Hematopoietic multipotent progenitor cell treated with erythropoietin and hydrocortisone succinate and interleukin-3 and kit ligand, for 8 days (in vitro differentiated cells): ENCODE measurements at places on chromosomes 2 and 18.

DNA sequence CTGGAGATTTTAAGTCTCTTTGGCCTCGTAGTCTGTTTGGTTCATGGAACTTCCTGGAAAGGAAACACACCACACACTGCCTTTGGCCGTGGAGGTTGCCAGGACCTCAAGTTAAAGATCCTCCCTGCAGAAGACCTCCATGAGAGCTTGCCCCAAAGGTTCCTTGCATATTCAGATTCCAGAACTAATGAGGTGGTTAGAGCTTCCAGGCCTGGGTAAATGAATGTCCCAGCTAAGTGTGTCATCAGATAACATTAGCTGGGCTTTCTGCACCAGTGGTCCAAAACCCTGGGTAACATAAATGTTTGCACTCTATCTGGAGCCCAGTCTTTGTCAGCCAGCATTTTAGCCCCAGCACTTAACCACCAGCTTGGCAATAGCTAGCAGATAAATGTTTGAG lies 122.1 kb upstream of the EML6 start:
- peak; percentile 16 for DNase-seq

GRCh38 chr2:17482651-17483050 lies 35.6 kb downstream of the RAD51AP2 start:
- DNase-seq = no peak

DNA sequence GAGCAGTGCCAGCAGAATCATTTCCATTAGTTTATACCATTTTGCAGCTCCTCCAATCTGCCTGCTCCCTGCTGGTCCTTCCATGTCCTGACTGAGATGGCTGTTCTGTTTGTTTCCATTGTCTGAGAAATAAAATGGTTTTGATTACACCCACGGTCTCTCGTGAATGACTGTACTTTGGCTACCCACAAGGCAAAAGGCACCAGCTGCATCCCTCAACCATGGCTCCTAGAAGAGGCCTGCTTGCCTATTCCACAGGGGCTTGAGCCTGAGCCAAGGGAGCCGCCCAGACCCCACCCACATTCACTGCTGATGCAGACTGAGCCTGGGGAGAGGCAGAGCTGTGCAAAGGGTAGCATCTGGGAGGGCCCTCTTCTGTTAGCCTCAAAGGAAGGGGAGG lies 31.2 kb downstream of the MARCHF4 start:
- DNase-seq = peak; percentile 18

DNA sequence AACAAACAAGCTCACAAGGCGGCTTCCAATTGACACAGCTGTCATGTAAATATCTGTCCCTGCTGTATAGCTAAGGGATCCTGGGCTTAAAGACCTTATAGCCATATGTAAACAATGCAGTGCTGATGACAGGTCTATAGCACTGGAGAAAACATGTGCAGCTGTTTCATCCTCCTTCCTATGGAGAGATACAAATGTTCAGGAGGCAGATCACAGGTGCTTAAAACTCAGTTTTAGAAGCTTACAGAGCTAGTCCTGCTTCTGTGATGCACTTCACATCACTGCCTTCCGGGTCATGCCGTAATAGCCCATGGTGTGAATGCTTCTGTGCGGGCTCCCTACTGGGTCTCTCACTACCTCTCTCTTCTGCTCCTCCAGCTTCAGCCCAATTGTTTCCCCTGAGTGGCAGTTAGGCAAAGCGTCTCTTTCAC lies 262.4 kb upstream of the CHST9 start:
- DNase-seq = no peak

GRCh38 chr18:9091066-9091476 lies 11.4 kb upstream of the NDUFV2 start:
- no peak for DNase-seq

GRCh38 chr2:27815860-27816438 lies 44.4 kb downstream of the MRPL33 start:
- DNase-seq = no peak

DNA sequence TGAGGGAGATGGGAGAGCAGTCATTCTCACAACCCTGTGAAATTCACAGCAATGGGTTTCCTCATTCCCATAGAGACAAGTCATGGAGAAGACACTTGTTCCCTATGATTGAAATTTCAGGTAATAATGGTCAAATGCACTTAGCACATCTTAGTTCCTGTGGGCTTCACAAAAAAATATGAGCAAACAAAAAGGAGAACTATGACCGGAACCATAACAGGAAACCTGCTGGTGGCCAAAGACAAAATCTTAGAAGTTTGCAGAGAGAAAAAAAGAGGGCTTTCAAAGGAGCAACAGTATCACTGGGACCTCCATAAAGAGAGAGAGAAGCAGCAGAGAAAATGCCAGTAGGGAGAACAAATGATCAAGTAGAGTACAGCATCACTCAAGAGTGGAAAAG lies 138.9 kb upstream of the APCDD1 start:
- DNase-seq = no peak

DNA sequence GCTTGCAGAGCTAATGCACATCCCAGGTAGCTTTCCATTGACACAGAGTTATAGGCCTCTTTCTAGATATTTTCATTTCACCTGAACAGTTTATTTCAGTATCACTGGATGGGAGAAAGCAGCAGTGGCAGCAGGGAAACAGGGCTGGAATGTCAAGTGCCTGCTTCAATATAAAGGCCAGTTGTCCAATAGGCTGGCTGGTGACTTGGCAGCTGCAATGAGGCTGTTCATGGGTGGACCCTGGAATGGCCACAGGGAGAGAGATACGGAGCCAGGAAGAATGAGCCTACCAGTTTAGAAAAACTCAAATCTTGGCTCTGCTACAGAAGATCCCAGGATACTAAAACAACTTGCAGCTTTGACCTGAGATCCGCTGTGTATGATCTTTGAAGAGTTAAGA lies 185.0 kb downstream of the BCL11A start:
- no peak for DNase-seq

DNA sequence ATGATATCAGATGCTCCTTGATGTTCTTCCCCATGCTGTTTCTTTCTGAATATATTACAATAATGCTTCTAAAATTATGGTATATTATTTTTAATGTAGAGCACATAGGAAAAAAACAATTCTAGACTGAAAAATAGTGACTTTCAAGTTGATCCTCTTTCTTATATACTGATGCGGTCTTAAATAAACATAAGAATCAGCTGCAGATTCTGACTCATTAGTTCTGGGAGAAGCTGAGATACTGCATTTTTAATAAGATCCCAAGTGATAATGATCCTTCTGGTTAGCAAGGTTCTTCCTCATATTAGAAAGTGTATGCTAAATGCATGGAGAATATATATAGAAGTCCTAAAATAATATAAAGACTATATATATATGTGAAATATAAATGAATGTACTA lies 124.9 kb downstream of the XIRP2 start:
- no peak for DNase-seq

DNA sequence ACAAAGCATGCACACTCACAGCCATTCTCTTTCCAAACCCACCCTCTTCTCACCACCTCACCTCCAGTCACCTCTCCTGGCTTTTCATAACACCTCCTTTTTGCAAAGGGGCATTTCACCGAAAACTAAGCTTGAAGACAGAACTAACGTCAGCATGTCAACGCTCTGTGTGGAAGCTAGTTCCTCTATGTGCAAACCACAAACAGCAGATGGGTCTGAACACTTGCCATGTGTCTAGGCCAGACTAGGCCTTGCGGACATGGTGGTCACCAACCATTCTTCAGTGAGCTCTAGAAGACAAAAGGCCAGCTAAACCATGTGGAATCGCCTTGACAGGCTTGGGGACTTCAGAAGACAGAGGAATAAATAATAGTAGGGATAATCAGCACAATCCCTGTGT lies 148.5 kb downstream of the TXNL1 start:
- peak; percentile 8 for DNase-seq

DNA sequence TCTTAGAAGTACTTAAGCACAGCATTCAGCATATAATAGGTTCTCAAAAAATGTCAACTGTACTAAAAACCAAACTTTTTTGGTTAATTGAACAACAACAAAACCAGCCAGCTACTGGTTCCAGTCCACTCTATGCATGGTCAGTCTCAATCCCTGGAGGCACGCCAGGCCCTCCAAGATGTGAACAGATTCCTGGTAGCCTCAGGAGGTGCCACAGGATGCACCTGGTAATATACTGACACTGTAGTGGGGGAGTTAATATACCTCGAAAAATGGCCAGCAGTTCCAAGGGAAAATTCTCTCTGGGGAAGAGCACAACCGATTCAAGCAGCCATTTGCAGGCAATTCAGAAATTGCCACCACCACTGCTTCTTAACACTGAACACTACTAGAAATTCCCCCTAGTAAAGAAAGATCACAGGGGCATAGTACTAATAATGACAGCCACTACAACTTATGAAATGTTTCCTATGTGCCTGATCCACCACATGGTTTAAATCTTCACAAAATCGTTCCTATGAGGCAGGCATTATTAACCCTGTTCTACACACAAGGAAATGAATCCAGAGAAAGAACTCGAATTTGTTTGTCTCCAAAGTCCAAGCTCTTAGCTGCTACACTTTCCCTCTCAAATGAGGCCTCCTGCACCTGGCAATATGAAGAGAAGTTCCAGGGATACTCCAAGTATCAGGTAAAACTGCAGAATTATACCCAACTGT lies 3.4 kb downstream of the MGAT4A start:
- no peak for DNase-seq

DNA sequence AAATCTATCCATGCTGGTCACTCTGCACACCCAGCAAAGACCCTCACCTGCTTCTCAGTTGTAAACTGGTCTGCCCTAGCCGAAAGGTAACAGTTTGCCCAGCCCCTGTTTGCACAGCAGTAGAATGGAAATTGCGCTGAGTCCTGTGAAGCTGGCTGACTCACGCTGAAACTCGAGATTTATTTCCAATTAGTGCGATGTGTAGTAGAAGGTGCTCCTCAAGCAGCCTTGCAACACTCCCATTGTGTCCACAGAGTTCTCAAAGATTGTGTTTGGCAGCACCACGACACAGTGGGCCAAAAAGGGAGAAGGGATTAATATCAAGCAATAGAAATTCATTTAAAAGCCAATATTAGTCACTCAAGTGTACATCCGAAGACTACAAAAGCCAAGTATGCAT lies 21.7 kb upstream of the APCDD1 start:
- DNase-seq = no peak

GRCh38 chr2:226414335-226414734 lies 385.3 kb downstream of the IRS1 start:
- no peak for DNase-seq

- DNase-seq = no peak
Observed at GRCh38 chr2:159106109-159106508, 137.7 kb downstream of the TANC1 start.

GRCh38 chr2:83464444-83464843 lies 994.6 kb downstream of the SUCLG1 start:
- DNase-seq = no peak

GRCh38 chr2:201378496-201379397 lies 21.6 kb upstream of the FLACC1 start:
- no peak for DNase-seq

- no peak for DNase-seq
Observed at GRCh38 chr2:240397924-240398645, 37.4 kb upstream of the GPC1 start.

- DNase-seq = no peak
Observed at GRCh38 chr2:208189069-208189809, 591 bp downstream of the C2orf80 start.

GRCh38 chr2:53515435-53516332 lies 251.9 kb upstream of the CHAC2 start:
- no peak for DNase-seq

DNA sequence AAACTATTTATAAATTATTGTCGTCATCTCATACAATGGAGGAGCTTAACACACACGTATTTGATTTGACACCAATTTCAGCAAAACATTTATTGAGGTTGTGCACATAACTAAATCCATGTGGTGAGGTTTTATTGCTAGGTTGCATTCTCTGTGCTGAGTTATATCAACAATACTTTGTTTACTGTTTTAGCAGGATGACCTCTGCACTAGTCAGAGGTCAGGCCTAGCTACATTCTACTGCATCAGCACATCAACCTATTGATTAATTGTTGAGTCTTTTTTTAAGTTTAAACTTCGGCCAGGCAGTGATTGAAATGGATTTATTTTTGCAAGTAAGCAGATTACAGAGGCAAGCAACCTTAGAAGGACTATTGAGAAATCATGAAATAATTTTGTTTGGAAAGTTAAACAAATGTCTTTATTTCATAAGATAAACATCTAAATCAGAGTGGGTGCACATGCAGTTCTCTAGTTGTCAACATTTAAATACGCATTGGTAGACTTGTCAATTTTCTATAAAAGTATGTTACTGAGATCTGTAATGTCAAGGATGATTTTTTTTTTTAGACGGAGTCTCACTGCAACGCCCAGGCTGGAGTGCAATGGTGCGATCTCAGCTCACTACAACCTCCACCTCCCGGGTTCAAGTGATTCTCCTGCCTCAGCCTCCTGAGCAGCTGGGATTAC lies 75.2 kb upstream of the CD28 start:
- DNase-seq = no peak

DNA sequence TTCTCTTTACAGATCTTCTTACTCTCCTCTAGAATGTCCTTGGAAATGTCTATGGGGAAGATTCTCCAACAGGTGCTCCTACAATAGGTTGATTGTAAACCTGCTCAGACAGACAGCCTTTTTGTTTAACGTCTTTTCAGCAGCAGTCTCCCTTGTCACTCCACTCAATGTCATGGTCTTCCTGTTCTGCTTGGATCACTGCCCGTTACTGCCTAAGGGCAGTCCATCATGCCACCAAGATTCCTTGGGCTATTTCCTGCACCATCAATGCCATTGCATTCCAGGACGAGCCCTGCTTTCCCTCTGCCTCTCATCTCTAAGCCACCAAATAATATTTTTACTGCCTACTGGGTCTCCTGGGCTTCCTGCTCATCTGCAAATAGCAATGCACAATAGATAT lies 97.4 kb upstream of the GALNT5 start:
- DNase-seq = no peak

DNA sequence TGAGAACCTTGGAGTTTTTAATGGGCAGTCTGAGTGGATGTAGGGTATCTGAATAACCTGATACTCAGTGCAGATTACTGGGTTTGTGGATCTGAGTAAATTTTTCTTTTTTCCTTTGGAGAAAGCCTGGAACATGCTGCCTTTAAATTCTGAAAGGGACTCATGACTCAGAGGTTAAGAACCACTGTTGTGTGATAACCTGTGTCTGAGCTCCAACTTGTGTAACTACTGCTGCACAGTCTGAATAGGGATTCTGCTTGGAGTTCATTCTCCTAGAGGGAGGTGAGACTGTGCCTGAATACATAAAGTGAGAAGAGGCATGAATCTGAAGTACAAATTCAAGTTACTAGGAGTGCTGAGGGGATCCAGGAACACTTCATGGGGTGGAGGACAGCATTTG lies 36.2 kb downstream of the KDM3A start:
- no peak for DNase-seq

DNA sequence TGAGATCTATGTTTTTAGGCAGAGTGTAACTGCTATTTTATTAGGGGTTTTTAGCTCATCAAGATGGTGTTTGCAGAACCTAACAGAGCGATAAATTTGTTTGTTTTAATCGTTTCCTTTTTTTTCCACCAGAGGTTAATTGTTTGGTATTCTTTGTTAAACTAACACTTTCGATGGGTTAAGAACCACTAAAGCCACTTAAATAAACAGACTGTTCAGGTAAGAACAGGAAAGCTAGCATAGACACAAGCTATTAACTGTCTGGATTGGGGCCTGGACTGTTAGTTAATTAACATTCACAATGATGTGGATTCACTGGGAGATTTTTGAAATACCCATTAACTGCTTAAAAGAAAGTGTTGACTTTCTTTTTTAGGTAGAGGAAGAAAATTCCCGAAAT lies 209.0 kb upstream of the COPS8 start:
- no peak for DNase-seq
